ENCODE measurements at places on chromosomes 6 and 20.

DNA sequence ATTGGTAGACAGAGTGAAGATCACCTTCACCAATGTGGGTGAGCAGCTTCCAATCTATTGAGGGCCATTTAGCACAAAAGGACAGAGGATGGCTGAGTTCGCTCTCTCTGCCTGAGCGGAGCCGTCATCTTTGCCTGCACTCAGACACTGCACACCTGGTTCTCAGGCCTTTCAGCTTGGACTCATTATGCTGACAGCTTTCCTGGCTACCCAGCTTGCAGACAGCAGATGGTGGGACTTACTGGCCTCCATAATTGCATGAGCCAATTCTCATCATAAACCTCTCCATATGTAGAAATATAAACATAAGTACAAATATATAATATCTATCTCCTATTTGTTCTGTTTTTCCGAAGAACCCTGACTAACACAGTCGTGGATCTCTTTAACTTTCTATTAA, 13.7 kb downstream of the TBXT start:
- DNase-seq: peak; percentile 67

DNA sequence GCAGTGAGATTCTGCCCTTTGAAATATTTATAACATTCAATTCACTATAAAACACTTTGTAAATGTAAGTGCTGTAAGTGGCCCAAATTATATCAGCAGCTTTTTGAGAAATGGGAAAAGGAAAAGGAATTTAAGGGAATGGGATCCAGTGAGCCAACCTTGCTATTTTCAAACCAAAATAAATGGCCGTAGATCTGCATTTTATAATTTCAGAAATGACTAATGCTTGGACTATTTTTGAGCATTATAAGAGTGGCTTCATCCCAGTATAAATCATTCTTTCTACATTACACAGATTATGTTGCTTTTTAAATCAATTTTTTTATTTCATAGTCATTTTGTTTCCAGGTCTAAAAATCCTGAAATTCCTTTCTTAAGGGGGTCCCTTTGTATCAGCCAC, 49.2 kb downstream of the ANKRD6 start:
- DNase-seq: no peak

GRCh38 chr20:46343348-46343974, 35.2 kb upstream of the CDH22 start:
- peak; percentile 59 for DNase-seq

DNA sequence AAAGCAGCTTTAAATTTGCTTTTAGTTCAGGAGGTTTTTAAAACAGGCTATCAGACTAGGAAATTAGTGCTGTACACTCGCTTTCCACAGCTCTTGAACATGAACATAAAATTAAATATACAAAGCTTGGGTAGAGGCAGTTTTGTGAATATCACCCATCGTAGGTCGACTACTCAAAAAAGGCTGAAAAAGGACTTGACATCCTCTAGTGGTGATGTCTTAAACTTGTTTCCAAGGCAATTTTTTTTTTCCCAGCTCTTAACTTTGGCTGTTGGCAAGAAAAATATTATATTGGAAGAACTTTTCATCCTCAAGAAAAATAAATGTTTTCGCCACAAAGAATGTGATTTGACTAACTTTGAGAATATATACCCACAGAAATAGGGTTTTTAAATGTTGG, 2.9 kb downstream of the MAP7 start:
- DNase-seq: no peak

DNA sequence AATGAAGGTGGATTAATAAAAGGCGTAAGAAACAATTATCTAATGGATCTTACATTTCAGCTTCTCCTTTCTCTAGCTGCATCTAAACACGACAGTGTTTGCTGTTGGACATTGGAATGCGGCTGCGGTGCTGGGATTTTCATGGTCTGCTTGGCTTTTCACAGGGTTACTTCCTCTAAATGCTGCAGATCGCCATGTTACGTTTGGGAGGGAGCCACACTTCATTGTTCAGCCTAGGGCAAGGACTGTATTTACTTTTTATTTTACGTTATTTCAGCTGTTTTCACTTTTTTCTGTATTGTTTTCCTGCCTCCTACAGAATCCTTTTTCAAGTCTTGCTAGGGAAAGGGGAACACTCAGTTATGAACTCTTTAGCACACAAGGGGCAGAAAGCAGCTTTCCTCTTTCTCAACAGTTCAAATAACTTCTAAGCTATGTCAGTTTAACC, 97.9 kb upstream of the MTHFD1L start:
- DNase-seq: no peak

DNA sequence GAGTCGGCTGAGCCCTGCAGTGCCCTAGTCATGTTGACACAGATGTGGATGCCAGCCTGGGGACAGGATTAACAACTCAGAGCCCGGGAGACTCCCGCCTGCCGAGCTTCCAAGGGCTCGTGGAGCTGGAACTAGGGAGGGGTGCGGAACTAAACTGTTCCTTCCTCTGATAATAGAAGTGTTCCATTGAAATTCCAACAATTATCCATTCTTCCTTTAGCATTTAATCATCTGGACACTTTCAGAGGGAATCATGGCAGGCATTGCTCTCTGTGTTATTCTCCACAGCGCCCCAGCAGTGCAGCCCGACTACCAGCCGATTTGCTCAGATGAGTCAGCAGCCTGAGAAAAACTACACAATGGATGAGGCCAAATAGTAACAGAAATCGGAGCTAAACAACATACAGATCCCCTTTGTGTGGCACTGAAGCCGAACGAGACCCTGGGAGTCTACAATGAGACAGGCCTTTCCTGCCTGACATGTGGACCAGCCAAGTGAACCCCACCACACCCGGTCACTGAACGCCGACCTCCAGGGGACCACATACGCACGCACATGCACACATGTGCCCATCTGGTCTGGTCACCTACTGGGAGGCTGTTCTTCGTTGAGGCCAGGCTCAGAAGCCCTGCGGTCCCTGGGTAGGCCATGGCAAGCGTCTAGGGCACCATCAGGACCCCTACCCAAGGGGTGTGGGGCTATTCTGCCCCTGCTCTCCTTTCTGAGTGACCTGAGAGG, 238.4 kb upstream of the AFDN start:
- DNase-seq: no peak

All from WERI-Rb-1 (cell line).